Left ventricle myocardium superior (tissue), 1 donor: ENCODE measurements at places on chromosomes 12 and 14.

- no peak for DNase-seq
These were observed 41.9 kb upstream of the INF2 start for GRCh38 chr14:104647467-104648043.

DNA sequence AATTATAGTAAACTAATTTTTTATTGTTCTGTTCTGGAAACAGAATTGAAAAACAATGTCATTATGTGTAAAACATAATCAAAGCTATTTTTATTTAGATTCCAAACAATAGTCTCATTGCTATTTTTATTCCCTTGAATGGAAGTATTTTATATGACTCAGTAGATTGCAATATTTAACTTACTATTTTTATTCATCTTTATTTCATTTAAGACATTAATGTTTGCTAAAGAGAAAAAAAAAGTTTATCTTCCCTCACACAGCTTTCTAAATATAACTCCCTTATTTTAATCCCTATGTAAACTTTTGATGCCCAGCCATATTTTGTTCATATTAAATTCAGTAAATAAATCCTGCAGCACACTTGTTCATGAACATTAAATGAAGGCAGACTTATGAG is 622.4 kb downstream of the SLC6A15 start:
- DNase-seq, result no peak

DNA sequence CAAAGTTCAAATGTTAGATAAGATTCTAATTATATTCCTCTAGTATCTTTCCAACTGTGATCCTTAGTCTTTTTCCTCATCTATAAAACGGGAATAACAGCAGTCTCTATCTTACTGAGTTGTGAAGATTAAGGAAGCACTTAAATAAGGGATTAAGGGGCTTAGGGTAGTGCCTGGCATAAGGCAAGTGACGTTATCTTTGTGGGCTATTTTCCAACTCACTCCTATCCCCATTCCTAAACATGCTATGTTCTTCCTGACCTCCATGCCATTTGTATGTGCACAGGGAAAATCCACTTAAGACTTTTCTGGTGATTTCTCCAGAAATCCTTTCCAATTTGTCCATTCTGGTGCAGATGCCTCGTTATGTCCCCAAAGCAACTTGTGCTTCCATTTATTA is 33.3 kb downstream of the SUPT16H start:
- no peak for DNase-seq

DNA sequence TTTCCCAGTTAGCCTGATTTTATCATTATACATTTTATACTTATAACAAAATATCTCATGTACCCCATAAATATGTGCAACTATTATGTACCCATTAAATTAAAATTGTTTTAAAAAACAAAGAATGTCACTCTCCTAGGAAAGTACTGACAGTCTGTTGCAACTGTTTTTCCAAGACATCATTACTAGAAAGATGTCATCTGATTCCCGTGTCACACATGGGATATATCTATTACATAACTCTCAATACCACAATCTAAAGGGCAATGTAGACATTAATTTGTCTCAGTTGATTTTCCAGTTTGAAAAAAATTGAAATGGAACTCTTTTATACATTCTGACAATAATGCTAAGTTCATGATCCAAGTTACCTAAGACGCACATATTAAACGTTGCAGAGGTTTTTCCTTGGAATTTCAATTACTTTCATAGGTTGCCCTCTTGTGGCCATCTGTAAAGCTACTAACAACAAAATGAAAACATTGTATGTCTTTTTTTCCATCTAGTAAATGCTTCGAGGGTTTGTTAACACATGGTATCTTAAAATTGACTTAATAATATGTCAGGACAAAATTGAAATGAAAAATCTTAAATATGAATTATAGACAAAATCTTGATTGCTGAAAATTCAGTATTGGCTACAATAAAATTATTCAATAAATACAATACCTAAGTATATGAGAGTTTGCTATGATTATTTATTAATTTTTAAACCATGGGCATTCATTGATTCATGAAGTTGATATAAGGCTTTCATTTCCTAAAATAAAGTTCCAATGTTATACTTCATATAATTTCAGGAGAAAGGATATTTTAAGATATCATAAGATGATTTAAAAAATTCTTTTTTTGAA is 131.6 kb downstream of the PPFIA2 start:
- no peak for DNase-seq

- DNase-seq, result no peak
These were observed 261.5 kb downstream of the PCNX1 start for GRCh38 chr14:71168564-71169427.

- DNase-seq, result peak; percentile 71
These were observed 9.2 kb downstream of the PHB2 start for GRCh38 chr12:6961278-6961694.

DNA sequence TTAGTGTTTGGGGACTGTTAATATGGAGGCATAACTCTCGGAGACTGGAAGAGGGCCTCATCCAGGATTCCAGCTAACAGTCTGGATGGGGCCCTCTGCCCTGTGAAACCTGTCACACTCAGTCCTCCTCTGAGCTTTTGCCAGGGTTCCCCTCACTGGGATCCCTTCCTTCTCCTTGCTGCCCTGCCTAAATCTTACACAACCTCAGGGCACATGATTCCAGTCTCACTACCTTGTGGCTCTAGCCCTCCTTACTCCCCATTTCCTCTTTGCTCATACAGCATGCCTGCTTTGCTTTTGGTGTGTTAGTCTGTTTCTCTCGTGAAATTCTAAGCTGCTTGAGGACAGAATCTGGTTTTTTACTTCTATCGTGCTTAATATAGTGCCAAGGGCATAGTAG is 942 bp upstream of the GSG1 start:
- DNase-seq, result no peak

DNA sequence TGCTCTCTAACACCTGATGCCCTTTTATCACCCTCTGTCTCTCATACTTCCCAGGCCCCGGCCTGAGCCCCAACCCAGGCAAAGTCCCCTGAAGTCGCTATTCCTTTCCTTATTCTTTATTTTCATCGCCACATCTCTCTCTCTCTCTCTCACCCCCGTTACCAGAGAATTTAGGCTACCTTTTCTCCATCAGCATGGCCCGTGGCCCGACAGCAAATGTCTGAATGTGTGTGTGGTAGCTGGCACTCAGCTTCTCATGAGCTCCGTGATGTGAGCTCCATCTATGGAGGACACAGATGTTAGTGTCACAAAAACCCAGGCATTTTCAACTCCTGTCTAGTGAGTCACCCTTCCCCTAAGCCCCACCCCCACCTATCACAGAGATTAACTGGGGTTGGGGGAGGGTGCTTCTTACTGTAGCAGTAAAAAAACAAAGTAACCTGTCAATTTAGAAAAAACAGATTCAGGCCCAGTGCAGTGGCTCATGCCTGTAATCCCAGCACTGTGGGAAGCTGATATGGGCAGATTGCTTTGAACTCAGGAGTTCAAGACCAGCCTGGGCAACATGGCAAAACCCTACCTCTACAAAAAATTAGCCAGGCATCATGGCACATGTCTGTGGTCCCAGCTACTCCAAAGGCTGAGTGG is 53.8 kb downstream of the VCPKMT start:
- DNase-seq, result no peak

- DNase-seq, result no peak
These were observed 100.7 kb upstream of the RTL1 start for GRCh38 chr14:101004176-101004575.

- no peak for DNase-seq
These were observed 36.0 kb downstream of the SPTLC2 start for GRCh38 chr14:77580477-77580876.

DNA sequence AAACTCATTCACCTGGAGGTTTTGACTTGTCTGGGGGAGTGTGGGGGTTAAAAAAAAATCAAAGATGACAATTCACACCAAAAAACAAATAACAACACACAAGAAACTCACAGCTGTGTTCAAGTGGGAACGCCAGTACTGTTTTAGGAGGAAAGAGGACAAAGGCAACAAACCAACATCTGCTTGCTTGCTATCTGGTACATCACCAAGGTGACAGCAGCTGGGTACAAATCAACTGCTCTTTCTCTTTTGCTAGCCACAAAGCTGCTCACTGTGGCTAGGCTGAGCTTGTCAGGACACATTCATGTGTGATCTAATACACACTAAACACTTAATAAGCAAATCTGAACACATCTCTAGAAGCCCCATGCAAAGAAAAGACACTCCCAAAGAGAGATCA is 128.0 kb upstream of the RAP1B start:
- DNase-seq, result no peak

GRCh38 chr14:99679996-99680395 is 4.1 kb upstream of the CYP46A1 start:
- no peak for DNase-seq

DNA sequence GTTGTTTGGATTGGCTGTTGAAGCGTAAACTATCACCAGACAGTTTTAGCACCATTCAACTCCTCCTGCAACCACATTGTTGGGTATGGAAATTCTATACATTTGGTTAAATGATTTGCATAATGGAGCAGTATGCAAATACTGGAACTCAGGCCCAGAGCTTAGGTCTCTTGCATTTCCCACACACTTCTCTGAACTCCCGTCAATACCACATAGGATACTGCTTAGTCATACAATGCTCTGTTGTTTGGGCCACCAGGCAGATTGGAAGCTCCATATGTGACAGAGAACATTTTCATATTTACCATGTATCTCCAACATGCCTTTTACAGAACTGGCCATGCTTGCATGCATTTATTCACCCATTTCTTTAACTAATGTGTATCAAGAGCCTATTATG is 78.0 kb downstream of the IFNG start:
- no peak for DNase-seq

DNA sequence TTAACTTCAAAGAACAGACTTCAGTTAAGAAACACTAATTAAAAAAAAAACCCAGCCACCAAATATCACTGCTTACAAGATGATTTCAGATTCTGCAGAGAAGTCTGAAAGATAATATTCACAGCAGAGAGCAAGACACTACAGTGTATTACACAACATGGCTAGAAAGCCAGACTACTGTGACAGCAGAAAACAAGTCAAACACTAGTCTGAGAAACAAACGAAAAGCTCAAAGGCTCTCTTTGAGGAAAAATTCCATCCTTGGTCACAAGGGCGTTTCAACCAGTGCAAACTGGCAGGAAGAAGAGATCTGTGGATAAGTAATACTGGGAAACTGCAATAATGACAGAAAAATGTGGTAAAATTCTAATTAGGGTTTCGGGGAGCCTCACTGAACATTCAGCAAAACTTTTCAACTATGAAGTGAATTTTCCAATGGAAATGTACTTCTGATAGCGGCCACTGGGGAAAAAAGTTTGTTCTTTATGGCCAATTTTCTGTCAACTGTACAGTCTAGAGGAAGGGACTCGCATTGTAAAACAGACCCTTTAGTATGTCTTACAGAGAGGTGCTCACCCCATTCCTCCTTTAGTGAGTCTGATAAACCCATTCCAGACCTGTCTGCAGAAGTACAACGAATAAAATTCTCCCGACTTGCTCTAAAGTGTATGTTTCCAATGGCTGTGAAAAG is 50.4 kb downstream of the ACADS start:
- no peak for DNase-seq

DNA sequence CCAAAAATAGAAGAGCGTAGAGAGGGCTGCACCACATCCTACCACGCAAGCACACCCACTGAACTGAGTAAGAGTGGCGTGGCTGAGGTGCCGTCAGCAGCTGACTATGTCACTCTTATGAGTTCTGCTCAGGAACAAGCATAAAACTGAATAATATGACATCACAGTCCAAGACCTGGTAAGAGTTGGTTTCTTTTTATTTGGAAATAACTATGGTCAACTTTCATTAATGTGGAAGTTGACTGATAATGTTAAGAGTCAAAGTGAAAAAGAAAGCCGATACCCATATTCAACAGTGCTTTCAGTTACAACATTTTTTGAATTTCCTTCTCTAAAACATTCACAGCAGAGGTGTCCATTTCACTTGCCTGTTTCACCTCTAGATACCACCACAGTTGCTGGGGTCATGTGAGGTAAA is 44.6 kb downstream of the GNS start:
- no peak for DNase-seq

GRCh38 chr14:23286902-23287479 is 1.1 kb upstream of the HOMEZ start:
- DNase-seq, result no peak
